ENCODE measurements at places on chromosomes 5 and 9. TPM values are rescaled to one million over a fixed set of nuclear protein-coding genes. Genes with fewer than 3 reads are reported as not detected.

DNA sequence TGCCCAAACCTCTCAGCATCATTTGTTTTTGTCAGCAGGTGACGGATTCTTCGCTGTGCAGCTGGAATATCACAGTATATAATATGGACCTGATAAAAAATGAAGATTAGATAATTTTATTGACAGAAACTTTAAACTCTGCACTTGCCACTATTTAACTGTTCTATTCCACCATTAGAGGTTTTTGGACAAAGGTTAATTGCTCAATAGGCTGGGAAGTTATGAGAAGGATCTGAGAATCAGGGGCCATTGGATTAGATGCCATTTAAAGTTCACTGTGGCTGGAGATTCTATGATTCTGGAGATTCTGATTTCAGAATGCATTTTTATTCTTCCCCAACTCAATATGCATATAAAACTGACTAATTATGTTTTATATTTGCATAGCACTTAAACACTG lies 59.8 kb upstream of the ANXA1 start:
- H3K27me3 ChIP-seq, result no peaks in the 10 kb centered on the region
- H3K4me1 ChIP-seq, result no peaks in the 10 kb centered on the region
- no peaks in the 10 kb centered on the region for H3K36me3 ChIP-seq
- H3K27ac ChIP-seq, result no peak overlapping the region

The IER5L gene
- 44.6 TPM for total RNA-seq

- H3K27ac ChIP-seq, result no peak overlapping the region
- no peak for DNase-seq
- peaks cover 2% of the 10 kb centered on the region for H3K4me1 ChIP-seq
- no peaks in the 10 kb centered on the region for H3K27me3 ChIP-seq
Measured at GRCh38 chr5:150124596-150124995, 31.0 kb downstream of the PDGFRB start.

DNA sequence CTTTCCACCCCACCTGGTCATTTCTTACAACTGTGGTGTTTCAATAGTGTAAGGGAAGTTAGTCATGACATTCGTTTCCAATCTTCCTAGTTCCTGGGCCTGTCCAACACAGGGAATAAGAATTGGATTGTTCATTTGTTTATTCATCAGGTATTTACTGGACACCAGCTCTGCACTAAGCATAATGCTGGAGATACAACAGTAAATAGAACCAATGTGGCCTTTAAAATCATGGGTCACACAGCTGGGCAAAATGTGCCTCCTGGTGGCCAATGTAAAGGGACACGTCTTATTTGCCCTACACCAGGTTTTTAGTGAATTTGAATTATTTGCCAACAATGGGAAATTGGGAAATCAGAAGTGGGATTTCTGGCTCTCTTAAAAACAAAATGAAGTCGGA lies 10.4 kb downstream of the ABLIM3 start:
- H3K4me3 ChIP-seq, result no peak overlapping the region
- DNase-seq, result no peak
- no peaks in the 10 kb centered on the region for H3K36me3 ChIP-seq
- H3K27ac ChIP-seq, result peak overlapping the region; percentile 85
- no peaks in the 10 kb centered on the region for H3K27me3 ChIP-seq

DNA sequence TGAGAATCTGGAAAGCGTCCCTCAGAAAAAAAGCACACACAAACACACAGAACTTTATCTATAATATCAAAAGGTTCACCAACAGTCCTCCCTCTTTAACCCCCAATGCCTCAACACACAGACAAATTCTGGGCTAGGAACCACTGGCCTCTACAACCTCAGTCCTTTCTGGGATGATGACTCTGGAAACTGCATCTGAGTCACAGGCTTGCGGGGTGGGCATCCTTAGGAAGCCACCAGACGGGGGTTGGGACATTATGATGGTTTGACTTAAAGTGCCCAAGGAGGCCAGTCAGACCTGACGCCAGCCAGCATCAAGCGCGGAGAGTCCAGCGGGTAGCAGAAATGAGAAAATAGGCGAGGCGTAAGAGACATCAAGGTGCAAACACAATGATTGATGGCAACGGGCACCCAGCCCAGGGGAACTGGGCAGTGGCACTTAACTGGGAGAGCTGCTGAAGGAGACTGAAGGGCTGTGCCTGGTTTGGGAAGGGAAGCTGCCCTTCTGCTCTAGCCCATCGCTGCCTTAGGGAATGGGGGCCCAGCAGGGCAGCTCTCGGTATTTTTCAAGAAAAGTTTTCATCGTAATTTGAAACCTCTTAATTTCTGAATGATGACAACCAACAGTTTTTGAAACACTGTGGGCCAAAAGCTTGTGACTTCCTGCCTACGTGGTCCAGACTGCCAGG lies 20.7 kb downstream of the SPRY4 start:
- no peaks in the 10 kb centered on the region for H3K27me3 ChIP-seq
- no peak overlapping the region for H3K4me3 ChIP-seq
- no peaks in the 10 kb centered on the region for H3K36me3 ChIP-seq
- H3K4me1 ChIP-seq, result peaks cover 23% of the 10 kb centered on the region
- no peak overlapping the region for H3K27ac ChIP-seq

DNA sequence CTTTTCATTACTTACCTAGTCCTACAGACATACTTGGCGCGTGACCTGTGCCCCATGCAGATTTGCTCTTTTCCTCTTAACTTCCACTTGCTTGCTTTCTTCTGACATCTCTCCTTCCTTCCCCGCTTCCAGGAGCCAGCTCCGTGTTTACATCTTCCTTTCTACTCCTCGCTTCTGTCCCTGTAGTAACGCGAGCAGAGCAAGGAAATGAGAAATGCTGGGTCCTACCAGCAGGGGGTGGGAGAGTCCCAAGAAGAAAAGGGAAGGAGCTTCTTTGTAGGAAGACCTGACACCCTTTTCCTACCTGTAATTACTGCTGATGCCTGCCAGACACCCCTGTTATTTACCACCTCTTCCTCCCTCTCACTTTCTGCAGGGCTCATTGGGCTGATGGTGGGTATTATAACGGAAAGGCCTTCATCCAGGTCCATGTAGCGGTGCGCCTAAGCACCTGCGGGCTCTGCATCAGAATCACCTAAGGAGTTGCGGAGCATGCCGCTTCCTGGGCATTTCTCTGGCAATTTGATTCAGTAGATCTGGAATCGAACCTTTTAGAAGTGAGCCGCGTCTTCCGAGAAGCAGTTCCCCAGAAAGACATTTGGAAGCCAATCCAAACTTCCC lies 1260.8 kb upstream of the WWC1 start:
- no peak for DNase-seq
- no peaks in the 10 kb centered on the region for H3K27me3 ChIP-seq
- H3K27ac ChIP-seq, result no peak overlapping the region
- H3K4me3 ChIP-seq, result no peak overlapping the region
- no peaks in the 10 kb centered on the region for H3K36me3 ChIP-seq

The TNIP1 gene
- 81.9 TPM for total RNA-seq

DNA sequence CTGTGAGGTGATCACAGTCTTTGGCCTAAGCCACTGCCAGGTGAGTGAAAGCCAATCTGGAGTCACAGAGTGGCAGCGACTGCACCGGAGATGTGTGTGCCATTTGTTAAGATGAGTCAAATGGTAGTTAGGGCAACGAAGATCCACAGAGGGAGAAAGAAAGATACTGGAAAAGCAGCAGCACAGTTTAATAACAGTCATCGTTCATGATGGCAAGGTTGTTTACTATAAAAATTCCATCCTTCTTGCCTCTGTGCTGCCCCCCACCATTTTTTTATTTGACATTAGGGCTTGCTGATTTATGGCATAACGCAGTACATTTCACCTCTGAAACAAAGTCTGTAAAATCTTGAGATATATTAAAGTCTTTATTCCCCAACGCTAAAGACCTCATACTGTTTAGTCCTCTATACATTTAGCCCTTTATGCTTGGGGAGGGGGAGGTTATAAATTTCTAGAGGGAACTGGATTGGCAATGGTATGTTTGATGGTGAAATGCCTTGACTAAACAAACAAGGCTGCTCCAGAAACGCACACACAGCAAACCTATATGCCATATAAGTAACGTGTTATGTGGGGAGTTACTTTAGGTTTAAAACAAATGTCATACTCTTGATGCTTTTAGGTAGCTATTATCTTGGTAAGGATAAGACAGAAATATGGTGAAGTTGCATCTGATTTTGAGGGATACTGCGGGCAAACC lies 55.8 kb upstream of the ABL1 start:
- H3K4me1 ChIP-seq, result peaks cover 11% of the 10 kb centered on the region
- H3K27ac ChIP-seq, result no peak overlapping the region
- H3K36me3 ChIP-seq, result no peaks in the 10 kb centered on the region
- no peaks in the 10 kb centered on the region for H3K27me3 ChIP-seq
- no peak overlapping the region for H3K4me3 ChIP-seq
- no peak for DNase-seq

GRCh38 chr5:2091921-2092320 lies 209.2 kb upstream of the IRX4 start:
- H3K27ac ChIP-seq, result no peak overlapping the region
- H3K4me3 ChIP-seq, result no peak overlapping the region
- H3K27me3 ChIP-seq, result peaks cover 10% of the 10 kb centered on the region

GRCh38 chr9:107489144-107489673 lies 360 bp downstream of the KLF4 start:
- no peaks in the 10 kb centered on the region for H3K36me3 ChIP-seq
- no peak overlapping the region for H3K27ac ChIP-seq
- no peak for DNase-seq
- no peaks in the 10 kb centered on the region for H3K27me3 ChIP-seq
- H3K4me3 ChIP-seq, result peak overlapping the region; percentile 65

The EIF4EBP3 gene
- 8.6 TPM for total RNA-seq

The CYLC2 gene
- total RNA-seq, result not detected

The PCDHB15 gene
- 0.15 TPM for total RNA-seq

GRCh38 chr5:36734422-36734821 lies 128.0 kb downstream of the SLC1A3 start:
- no peak for DNase-seq
- no peak overlapping the region for H3K4me3 ChIP-seq
- no peaks in the 10 kb centered on the region for H3K4me1 ChIP-seq
- peaks cover 8% of the 10 kb centered on the region for H3K27me3 ChIP-seq
- no peaks in the 10 kb centered on the region for H3K36me3 ChIP-seq
- no peak overlapping the region for H3K27ac ChIP-seq

DNA sequence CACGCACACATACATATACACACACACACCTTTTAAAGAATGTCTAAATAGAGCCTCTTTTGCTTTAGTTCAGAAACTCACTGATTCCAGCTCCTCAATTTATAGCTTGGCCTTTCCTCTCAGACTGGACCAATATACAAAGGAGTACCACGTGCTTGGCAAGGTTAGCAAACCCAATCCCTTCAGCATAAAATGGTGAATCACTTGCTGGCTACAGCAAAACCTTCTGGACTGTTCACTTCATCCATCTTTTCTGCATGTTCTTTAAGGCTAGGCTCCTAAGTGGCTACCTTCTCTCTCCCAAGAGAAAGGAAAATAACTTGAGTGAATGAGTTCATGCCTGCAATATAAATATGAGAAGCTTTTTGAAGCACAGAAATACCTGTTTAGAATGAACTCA lies 109.7 kb downstream of the LPAR1 start:
- no peaks in the 10 kb centered on the region for H3K36me3 ChIP-seq
- no peaks in the 10 kb centered on the region for H3K4me1 ChIP-seq
- no peak for DNase-seq

- no peaks in the 10 kb centered on the region for H3K27me3 ChIP-seq
- no peak for DNase-seq
- no peak overlapping the region for H3K27ac ChIP-seq
- no peaks in the 10 kb centered on the region for H3K4me1 ChIP-seq
Measured at GRCh38 chr5:82808960-82809359, 268.2 kb downstream of the TMEM167A start.

DNA sequence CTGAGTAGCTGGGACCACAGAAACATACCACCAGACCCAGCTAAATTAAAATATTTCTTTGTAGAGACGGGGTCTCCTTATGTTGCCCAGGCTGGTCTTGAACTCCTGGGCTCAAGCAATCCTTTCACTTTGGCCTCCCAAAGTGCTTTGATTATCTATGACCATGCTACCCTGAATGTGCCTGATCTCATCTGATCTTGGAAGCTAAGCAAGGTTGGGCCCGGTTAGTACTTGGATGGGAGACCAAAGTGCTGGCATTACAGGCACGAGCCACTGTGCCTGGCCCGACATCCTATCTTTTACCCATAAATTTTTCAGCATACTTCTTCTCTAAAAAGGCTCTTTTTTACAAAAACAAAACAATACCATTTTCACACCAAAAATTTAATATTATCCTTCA lies 137.0 kb upstream of the LRRTM2 start:
- no peaks in the 10 kb centered on the region for H3K36me3 ChIP-seq
- no peak overlapping the region for H3K4me3 ChIP-seq
- no peaks in the 10 kb centered on the region for H3K4me1 ChIP-seq
- no peak for DNase-seq
- H3K27me3 ChIP-seq, result no peaks in the 10 kb centered on the region
